ENCODE measurements at places on chromosomes 13 and 19.

GRCh38 chr13:22212576-22212975 lies 541.7 kb downstream of the FGF9 start:
- DNase-seq, result no peak

DNA sequence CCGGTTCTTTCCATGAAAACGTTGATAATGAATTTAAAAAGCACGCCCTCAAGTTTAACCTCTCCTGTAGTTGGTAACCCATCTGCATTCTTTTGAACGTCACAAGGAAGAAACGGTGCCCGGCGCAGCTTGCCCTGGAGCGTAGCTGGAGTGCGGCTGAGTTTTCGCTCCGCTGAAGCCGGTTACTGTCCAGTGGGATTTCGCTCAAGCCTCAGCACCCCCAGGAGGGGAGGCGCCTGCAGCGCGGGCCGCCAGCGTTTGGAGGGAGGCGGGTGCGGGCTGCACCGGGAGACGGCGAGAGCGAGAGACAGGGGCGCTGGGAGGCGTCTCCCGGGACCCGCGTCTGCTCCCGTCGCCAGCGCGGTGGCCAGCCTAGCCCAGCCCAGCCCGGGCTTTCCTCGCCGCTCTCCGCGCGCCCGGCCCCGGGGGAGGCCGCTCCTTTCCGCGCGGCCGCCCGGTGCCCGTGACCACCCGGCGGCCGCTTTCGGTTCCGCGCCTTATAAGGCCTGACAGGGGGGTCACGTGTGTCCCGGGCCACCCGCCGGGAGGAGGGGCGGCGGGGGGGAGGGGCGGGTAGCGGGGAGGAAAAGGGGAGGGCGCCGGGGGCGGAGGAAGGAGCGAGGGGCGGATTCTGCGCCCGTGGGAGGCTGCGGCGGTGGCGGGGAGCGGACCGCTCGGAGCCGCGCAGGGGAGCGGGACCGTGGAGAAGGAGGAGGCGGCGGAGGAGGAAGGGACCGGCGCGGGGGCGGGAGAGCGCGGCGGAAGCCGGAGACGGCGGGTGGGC lies 8.3 kb upstream of the DGKH start:
- DNase-seq, result peak; percentile 86

- no peak for DNase-seq
These were observed 161.1 kb downstream of the DCT start for GRCh38 chr13:94318418-94318817.

DNA sequence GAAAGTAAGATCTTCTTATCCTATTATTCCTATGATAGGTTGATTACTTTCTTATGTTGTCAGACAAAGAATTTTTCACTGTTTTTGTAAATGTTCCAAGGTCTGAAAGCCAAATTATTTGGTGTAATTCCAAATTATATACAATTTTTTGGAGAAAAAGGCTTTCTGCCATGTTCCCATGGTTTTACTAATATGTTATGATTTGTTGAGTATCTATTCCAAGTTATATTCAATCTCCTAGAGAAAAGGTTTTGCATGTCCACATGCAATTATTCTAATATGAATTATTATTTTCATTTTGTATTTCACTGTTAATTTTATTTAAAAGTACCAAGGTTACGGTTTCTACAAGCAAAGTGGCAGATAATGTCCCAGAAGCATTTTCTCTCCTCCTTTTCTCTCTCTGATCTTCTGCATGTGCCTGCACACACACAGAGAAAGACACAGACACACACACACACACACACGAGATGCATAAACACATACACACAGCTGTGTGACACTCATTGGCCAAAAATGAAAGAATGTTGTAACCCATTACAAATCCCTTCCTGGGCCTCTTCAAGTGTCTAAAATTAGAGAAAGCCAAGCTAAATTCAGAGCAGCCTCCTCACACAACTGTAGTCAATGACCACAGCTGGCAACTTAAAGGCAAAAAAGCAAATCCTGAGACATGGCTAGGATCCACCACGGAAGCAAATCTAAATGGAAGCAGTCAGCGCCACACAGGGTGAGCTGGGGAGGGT lies 621.0 kb downstream of the EFNB2 start:
- no peak for DNase-seq

GRCh38 chr13:94776300-94776699 lies 64.0 kb upstream of the SOX21 start:
- no peak for DNase-seq

- DNase-seq, result no peak
These were observed 81.0 kb upstream of the MAB21L1 start for GRCh38 chr13:35557475-35557874.

GRCh38 chr19:35963514-35963913 lies 27.3 kb downstream of the LRFN3 start:
- no peak for DNase-seq
